NCI-H1694 (cell line): ENCODE measurements at places on chromosomes 2 and 18.

GRCh38 chr2:62495761-62496160, 10.2 kb downstream of the TMEM17 start:
- no peak for DNase-seq

DNA sequence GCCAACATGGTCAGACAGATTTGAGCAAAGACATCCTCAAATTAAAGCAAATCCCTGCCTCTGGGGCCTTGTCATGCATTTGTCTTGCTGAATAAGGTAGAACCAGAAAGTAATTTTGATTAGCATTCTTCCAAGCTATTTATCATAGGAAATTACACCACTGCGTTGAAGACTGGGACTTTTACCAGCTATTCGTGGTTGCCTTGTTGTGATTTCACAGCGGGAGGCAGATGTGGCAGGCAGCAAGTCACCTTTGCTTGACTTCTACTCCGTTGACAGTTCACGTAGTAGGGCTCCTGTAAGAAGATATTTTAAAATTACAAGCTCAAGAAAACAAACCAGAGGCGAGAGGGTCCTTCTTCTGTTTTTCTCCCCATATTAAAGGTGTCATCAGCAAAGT, 80.6 kb downstream of the EN1 start:
- DNase-seq, result no peak

- DNase-seq, result no peak
Observed at GRCh38 chr2:107811411-107811810, 15.3 kb upstream of the RGPD4 start.

GRCh38 chr2:17813742-17814473, 2.4 kb upstream of the MSGN1 start:
- peak; percentile 98 for DNase-seq

DNA sequence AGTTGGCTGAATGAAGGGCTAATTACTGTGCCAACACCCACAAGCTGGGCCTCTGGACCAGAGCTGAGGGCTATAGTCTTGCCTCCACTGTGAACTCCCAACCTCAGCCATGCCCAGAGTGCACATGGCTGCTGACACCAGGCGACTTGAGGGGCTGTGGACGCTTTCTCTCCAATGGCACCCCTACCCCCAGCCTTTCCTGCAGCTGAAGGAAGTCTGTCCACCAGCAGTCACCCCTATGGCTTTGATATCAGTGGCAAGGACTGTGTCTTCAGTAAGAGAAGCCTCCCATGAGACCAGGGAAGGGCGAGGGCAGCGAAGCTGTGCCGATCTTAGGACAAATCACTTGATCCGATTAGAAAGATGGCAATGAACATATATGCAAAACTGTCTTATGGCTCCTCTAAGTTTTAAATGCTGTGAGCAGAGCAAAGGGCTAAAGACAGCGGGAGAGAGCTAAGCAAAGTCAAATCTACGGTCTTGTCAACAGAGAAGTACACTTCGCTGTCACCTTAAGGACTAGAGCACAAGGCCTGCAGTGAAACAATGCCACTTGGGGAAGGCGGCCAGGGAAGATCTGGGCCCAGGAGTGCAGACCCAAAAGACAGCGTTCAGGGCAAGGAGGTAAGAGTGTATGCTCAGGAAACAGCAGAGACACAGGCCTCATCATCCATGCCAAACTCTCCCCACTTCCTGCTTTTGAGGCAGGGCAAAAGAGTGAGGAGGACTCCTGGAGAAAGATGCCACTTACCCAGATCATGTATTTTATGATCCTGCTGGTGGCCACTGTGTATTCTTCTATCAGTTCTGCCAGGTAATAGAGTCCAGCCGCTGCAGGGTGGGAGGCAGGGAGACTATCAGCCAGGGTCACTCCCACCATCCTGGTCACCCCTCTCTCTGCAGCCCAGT, 1.5 kb downstream of the TEX261 start:
- no peak for DNase-seq

DNA sequence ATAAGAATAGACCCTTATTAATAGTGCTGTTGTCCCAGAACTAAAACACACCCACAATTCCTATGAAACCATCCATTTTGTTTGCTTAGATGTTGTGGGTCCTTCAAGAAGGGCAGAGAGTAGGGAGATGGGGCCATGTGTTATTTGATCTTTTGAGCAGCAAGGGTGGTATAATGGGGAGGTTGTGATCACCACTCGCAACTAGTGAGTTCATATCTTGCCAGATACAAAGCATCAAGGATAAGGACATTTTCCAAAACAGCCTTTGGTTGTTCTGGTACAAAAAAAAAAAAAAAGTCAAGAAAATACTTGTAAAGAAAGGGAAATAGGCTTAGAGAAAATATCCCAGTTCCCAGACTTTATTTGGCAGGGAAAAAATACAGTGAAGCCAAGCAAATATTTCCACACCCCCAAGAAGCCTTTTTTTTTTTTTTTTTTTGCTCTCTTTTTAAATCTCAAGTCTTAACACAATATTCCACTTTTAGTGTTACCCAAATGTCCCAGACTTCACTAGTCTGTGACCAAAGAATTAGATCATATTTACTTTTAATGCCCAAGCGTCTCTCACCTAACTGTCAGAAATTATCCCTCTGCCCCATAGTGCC, 54.1 kb downstream of the ANTXR1 start:
- no peak for DNase-seq

GRCh38 chr2:186098821-186099220, 360.2 kb downstream of the FSIP2 start:
- DNase-seq, result no peak

GRCh38 chr2:105248316-105249070, 7.0 kb downstream of the GPR45 start:
- no peak for DNase-seq

DNA sequence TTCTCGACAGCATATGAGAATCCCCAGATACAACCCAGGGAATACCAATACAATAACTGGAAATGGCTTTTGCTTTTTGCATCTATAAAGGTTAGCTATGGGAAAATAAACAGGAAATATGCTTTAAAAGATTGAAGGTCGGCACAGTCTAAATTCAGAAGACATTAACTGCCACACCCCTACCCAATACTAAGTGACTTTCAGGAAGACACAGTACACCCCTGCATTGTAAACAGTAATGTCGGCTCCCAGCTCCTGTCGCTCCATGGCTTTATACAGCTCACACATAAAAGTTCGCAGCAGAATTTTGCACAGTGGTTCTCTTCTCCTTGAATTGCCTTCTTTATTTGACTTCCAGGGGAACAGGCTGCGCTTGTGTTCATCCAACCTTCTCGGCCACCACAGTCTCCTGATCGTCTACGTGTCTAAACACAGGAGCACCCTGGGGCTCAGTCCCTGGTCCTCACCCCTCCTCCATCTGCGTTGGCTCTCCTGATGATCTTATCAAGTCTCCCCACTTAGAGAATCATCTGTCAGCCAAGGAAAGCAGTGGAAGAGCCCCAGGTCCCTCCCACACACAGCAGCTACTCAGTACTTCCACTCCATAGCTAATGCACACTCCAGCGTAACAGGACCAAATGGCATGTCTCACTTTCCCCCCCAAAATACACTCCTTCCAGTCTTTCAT, 22.7 kb downstream of the CYB5A start:
- no peak for DNase-seq

DNA sequence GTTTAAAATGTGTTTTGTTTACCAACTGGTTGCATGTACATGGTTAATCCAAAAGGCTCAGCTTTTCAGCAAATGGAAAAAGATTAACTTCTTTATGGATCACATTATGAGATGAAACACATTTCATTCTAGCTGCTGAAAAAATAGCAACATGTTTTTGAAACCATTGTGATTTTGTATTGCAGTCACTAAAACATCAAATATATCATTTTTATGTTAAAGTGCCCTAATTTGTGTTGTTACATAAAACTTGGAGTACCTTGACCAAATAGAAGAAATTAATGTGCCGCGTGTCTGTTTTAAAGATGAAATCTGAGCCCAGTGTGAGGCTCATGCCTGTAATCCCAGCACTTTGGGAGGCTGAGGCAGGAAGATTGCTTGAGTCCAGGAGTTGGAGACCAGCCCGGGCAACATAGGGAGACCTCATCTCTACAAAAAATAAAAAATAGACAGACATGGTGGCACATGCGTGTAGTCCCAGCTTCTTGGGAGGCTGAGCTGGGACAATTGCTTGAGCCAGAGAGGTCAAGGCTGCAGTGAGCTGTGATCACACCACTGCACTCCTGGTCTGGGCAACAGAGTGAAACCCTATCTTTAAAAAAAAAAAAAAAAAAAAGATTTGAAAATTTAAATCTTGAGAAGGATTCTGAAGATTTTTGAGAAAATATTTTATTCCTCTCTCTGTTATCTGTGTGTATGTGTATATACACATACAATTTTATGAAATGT, 96.6 kb downstream of the FMNL2 start:
- DNase-seq, result no peak

DNA sequence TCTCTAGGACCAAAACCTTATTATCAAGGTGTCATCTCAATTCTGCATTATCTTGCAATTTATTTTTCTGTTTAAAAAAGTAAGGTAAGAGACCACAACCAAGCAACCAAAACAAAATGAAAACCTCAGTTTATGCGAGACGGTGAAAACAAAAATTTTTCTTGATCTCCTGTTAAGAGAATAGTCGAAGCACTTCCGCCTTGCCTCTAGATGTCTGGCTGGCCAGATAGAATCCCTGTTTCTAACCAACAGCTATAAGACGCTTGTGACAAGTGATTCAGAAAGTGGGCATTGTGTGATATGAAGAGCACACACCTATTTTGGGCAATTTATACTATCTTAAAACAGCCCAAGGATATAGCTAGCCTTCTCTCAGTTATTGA, 51.2 kb downstream of the MGAT5 start:
- DNase-seq, result no peak

DNA sequence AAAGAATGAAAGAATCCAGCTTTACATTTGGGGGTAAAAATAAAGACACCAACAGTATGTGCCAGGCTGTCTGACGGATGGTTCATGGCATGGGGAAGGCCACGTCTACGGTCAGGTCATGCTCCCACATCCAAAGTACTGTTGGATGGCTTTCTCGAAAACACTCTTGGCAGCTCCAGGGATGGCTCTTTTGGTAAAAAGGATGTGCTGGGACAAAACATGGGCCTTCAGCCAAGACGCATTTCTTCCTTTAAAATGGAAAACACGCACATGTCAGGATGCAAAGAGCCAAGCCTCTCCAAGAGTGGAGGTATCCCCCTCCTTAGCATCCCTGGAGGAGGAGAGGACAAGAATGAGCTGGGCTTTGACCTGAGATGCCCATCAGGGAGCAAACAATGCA, 376.5 kb upstream of the KLHL29 start:
- no peak for DNase-seq

DNA sequence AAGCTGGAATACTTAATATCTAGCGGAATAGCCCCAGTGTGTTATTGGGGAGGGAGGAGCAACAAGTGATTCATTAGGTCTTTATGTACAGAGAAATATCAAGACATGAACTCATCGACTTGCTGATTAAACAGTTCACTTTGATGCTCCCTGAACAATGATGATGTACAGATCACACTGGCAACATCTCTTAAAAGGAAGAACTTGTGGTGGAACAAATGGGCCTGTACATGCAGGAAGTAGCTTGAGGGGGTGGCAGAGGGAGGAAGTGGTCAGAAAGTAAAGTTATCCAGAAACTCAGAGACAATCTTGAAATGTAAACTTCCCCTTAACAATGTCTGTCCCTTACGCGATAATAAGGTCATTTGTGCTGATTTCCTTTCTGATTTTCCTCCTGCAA, 90.5 kb downstream of the NXPH2 start:
- no peak for DNase-seq

DNA sequence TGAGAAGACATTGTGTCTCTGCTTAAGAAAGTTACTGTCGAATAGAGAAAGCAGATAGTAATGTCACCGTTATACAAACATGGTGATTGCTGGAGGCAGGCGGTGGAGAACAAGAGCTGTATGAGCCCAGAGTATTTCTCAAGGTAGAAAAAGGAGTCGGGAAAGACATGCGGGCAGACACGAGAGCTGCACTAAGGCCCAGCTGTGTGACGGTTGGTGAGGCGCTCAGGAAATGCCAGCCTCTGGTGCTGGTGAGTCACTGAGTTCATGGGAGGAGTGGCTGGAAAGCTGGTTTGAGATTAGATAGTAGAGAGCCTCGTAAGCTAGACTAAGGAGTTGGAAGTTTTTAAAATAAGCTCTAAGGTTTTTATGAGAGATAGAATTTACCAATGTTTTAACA, 390.9 kb upstream of the TRIB2 start:
- DNase-seq, result no peak

- no peak for DNase-seq
Observed at GRCh38 chr2:162226836-162227235, 16.4 kb downstream of the FAP start.

DNA sequence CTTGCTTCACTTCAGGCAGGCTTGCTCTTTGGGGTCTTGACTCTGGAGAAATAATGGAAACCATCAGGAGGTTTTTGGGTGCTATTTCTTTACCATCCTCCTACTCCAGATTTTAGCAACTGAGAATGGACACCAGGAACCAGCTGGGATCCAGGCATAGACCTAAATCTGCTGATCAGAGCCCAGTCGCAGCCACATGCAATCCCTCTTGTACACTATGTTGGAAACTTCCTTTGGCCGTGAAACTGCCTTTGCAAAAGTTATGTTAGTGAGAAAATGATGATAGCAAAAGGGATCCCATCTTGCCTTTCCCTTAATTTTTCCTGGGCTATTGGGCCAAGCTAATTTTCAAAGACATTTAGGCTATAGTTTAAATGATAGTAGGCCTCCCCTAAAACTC, 158.8 kb upstream of the ARL4C start:
- DNase-seq, result no peak

DNA sequence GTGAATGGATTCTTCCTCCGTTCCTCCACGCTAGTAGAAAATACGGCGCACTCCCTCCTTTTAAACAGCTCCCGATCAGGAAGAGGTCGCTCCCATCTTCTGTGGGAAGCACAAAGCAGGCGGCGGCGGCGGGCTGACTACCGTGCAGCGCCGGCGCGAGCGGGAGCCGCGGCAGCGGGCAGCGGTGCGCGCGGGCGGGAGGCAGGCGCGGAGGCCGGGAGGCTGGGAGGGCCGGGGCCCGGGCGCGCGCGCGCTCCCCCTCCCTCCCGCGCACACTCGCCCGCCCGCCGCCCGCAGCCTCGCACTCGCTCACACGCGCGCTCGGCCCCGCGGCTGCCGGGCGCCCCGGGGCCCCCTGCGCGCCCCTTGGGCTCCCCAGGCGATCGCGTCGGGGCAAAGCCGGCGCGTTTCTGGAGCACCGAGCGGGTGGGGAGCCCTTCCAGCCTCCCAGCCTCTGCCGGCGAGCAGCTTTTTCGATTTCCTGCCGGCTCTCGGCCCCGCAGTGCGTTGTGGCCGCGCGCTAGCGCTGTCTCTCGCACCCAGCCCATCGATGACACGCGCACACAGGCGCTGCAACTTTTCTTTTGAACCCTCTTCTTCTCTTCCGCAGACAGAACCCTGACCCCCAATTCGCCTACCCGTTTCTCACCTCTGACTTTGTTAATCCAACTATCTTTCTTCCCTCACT, at the start of gene SLC8A1:
TSS of gene SLC8A1 (minus strand) at position 173 of the 688 bp plus-strand sequence.
- no peak for DNase-seq

DNA sequence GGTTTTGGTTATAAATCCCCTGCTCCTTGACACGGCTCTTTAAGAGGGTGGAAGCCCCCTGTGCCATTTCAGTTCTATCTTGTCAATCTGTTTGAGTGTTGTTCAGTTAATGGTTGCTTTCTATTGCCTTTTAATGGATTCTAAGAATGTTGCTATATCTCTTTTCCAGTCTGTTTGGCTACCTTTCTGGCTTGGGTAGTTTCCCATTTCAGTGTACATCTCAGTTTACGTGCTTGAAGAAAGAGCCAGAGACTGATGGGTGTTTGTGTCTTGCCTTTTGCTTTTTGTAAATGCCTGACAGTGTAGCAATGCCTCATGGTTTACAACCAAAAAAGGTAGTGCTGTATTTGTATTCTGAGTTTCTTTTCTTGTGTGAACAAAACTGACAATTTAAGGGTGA, 45.3 kb downstream of the SPATS2L start:
- no peak for DNase-seq

- DNase-seq, result no peak
Observed at GRCh38 chr2:165428926-165429325, 40.6 kb upstream of the CSRNP3 start.
